Spinal cord (tissue), 10 donors: ENCODE measurements at places on chromosomes 7 and 10. TPM values are rescaled to one million over a fixed set of nuclear protein-coding genes. Genes with fewer than 3 reads are reported as not detected.

- DNase-seq: no peak
Measured at GRCh38 chr10:2117641-2118040, 380.3 kb upstream of the ADARB2 start.

DNA sequence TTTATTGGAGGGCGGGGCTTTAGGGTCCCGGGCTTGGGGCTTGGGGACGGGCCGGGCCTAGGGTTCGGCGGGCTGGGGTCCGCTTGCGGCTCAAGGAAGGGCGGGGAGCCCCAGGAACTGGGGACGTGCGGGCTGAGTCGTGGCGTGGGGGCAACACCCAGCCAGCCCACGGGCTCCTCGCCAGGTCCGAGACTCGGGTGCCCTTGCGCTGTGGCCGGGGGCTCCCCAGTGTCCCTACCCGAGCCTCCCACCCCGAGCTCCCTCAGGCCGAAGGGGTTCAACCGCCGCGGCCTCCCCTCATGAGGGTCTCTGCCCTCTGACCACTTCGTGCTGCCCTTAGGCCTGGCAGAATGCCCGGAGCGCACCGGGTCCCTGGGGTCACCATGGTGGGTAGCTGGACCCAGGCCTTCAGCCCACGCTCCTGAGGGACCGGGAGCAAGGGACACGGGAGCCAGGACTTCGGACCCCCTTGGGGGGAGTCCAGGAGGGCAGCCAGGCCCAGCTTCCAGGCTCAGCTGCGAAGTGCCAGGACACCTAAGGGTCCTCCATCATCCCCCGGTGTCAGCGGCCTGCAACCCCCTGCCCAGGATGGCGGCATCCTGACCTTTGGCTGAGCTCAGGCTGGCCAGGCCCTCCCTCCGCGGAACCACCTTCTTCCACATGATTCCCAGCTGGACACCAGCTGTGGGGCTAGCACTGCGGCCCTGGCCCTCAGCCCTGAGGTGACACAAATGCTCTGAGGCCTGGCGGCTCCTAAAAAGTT lies 524 bp upstream of the FUOM start:
- DNase-seq: no peak

The GNA12 gene
- total RNA-seq: 26.7 TPM

The CDK14 gene
- 78.0 TPM for total RNA-seq

GRCh38 chr7:95041031-95041430 lies 133.6 kb downstream of the PPP1R9A start:
- DNase-seq: no peak

The ZPBP gene
- not detected for total RNA-seq

GRCh38 chr7:107047902-107048782 lies 3.6 kb downstream of the PRKAR2B start:
- DNase-seq: no peak

The NUTM2E gene
- total RNA-seq: 0.88 TPM

The PHKG1 gene
- 7.9 TPM for total RNA-seq

DNA sequence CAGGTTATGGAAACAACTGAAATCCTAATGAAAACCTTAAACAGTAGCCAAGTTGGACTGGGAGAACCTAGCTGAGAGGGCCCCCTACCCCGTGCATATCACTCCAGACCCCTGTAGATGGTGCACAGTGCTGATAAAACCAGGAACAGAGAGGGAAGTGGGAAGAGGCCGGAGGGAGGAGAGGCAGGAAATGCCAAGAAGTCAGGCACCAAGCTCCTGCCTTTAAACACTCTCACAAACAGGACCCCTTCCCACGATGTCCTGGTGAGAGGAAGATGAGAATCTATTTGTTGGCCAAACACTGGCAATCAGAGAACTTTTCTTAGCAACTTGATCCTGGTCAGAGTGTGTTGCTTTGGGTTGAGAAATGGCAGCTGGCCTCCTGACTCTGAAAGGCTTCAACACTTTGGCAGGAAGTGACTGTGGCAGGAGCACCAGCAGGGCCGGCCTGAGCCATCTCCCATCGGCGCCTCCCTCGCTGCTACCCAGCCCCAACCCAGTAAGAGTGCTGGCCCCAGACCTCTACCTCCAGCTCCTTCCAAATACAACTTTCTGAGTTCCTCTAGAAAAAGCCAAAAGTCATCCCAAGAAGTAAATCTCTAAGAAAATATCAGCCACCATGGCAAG lies 39.5 kb downstream of the GSDME start:
- DNase-seq: no peak

The FAM180A gene
- 0.99 TPM for total RNA-seq

The GDF2 gene
- total RNA-seq: not detected

DNA sequence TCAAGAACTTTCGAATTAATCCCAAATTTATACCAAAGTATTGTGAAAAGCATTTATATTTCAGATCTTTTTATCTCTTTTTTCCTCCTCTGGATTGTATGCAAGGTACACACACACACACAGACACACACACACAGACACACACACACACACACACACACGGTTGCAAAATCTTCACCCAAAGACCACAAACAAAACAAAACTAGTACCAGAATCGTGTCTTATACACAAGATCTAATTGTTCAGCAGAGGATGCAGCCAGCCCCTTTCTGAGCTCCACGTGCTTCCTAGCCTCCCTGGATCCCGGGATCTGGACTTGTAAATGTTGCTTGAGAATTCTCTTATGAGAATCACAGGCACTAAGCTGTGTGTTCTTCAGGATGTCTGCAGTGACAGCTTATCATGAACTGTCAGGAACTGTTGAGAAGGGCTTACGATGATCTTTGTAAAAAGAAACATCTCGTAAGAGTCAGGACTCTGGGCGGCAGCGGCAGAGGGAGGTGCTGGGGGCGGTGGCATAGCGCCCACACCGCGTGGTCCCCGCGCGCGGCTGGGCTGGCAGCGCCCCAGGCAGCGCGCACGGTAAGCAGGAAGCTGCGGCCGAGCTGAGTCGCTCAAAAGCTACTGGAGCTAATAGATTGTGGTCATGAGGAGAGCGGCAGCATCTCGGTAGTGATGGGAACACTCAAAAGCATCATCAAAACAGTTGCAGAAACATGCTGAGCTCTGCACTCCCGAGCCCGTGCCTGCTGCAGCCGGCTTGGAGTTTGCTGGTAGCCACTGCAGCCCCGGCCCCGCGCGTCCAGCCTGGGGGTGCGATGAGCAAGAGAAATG lies 277.6 kb downstream of the GATA3 start:
- peak; percentile 39 for DNase-seq

The CUBN gene
- total RNA-seq: 7.2 TPM

GRCh38 chr10:113222207-113222606 lies 272.2 kb downstream of the TCF7L2 start:
- no peak for DNase-seq

DNA sequence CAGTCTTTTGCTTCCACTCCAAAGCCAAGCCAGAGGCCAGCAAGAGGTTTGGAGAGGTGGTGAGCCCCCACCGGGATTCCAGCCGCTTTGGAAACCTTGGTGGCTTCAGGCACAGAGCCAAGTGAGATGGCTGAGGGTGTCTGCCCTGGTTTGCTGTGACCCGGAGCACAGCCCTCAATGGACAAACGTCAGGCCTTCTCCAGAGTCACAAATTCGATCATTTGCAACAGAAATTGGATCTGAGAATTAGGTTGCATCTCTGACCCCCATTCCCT lies 885 bp upstream of the NKX1-2 start:
- DNase-seq: no peak

GRCh38 chr7:55050281-55050680 lies 31.5 kb downstream of the EGFR start:
- no peak for DNase-seq

DNA sequence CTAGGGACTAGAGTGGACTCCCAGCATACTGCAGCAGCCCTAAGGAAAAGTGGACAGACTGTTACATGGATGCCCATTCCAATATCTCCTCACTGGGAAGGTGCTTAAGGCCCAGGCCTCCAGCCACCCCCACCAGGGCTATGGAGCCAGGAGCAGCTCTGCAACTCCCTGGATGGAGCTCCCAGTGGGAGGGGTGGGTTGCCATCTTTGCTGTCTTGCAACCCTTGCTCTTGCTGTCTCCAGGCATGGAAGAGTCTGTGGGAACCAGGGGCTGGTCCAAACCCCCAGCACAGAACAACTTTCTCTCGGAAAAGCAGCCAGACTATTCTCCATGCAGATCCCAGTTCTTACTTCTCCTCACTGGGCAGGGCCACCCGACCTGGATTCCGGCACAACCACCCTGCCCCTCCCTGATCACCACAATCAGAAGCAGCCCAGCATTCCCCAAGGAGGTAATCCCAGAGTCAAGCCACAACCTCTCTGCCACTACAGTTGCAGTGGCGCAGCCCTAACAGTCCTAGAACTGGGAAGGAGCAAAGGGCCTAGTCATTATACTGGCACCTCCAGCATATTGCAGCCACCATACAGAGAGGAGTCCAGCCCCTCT lies 41.8 kb upstream of the ZNF488 start:
- DNase-seq: no peak

DNA sequence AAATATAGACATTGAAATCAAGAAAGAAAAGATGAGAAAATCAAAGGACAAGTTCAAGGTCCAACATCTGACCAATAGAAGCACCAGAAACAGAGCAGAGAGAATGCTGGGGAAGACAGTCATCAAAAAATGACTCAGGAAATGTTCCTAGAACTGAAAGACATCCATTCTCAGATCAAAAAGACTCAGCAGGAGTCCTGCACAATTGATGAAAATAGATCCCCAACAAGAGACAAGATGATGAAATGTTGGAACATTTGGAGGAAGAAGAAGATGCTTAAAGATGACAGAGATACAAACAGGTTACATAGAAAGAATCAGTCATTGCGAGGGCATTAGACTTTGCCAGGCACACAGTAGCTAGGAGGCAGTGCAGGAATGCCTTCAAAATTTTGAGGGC lies 30.0 kb upstream of the EIF5AL1 start:
- DNase-seq: no peak

The OR2F2 gene
- not detected for total RNA-seq

- no peak for DNase-seq
Measured at GRCh38 chr7:17132726-17133125, 165.7 kb upstream of the AHR start.

GRCh38 chr10:88256886-88257285 lies 326.2 kb downstream of the RNLS start:
- DNase-seq: no peak

- no peak for DNase-seq
Measured at GRCh38 chr10:22667093-22667480, 47.3 kb downstream of the PIP4K2A start.

The PPP1R17 gene
- 1.2 TPM for total RNA-seq

GRCh38 chr10:14774797-14775196 lies at the start of gene FAM107B:
Gene FAM107B, minus strand, starts transcription at chr10:14774897. Its CDS starts 234 bp downstream, at chr10:14774663.
- DNase-seq: no peak

- DNase-seq: no peak
Measured at GRCh38 chr7:95342642-95343307, 18.4 kb upstream of the PON1 start.

The ABCB1 gene
- 18.5 TPM for total RNA-seq

- DNase-seq: no peak
Measured at GRCh38 chr7:75718390-75719031, 20.2 kb downstream of the HIP1 start.

The CPN1 gene
- total RNA-seq: 0.69 TPM

The LBX1 gene
- 1.9 TPM for total RNA-seq

- no peak for DNase-seq
Measured at GRCh38 chr10:97012470-97012869, 173.3 kb downstream of the SLIT1 start.

DNA sequence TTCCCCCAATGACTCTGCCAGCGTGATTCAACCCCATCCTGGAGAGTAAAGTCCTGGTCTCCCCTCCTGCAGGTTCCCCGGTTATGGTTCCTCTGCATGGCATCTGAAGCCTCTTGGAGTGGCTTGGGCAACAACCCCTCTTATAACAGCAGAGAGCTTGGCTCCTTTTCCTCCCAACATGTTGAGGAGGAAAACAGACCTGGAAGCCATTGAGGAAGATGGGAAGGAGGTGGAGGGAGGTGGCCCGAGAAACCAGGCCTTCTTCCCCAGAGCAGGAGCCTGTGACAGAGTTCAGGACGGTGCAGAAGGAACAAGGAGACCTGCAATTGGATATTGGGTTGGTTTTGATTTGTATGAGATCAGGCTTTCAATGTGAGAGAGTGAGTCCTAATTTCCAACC lies 184.0 kb upstream of the ADCY1 start:
- no peak for DNase-seq

The POLR2J2 gene
- total RNA-seq: 6.0 TPM

DNA sequence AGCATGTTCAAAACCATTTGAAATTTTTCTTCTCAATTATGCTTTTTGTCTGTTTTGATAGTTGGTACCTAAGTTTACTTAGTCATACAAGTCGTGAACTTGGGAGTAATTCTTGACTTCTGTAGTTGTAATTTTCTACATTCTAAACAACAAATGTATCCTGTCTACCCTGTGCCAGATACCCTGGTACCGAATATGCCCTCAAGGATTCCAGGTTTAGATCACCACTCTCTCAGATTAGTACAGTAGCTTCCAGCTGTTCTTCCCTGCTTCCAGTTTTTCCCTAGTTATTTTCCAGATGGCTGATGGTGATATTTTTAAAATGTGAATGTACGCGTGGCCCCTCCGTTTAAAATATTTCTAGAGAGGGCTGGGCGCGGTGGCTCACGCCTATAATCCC lies 6.5 kb downstream of the STAM start:
- no peak for DNase-seq

GRCh38 chr10:836782-837181 lies 94.7 kb downstream of the LARP4B start:
- no peak for DNase-seq

- no peak for DNase-seq
Measured at GRCh38 chr7:144780071-144780608, 55.7 kb downstream of the TPK1 start.

The ACBD7 gene
- total RNA-seq: 32.0 TPM

GRCh38 chr7:106874076-106874475 lies 9.0 kb downstream of the PIK3CG start:
- no peak for DNase-seq

GRCh38 chr10:1253523-1254353 lies 197.6 kb downstream of the WDR37 start:
- no peak for DNase-seq

- peak; percentile 60 for DNase-seq
Measured at GRCh38 chr7:68619526-68619925, 978.7 kb upstream of the AUTS2 start.

- no peak for DNase-seq
Measured at GRCh38 chr7:12397671-12398070, 6.0 kb downstream of the VWDE start.

The KIF11 gene
- total RNA-seq: 14.4 TPM

DNA sequence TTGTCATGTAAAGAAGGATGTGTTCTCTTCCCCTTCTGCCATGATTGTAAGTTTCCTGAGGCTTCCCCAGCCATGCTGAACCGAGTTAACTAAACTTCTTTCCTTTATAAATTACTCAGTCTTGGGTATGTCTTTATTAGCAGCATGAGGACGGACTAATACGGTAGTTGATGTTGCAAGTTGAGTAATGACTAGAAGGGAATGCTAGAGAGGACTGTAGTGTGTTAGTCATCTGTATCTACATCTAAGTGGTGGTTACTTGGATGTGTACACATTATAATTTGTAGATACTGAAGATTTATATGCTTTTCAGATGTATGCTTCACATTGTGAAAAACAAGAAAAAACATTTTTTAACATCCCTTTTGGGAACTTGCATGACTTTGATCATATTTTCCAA lies 244.6 kb downstream of the POLR1F start:
- DNase-seq: no peak

The PRKCQ gene
- 6.2 TPM for total RNA-seq

GRCh38 chr10:35783305-35783838 lies 141.3 kb upstream of the FZD8 start:
- no peak for DNase-seq

GRCh38 chr10:35442028-35442427 lies 105.7 kb downstream of the CCNY start:
- DNase-seq: peak; percentile 63
